ENCODE measurements at places on chromosomes 6 and 20. TPM values are rescaled to one million over a fixed set of nuclear protein-coding genes. Genes with fewer than 3 reads are reported as not detected.

GRCh38 chr20:9476637-9477036 lies 37.8 kb upstream of the LAMP5 start:
- DNase-seq, result no peak

DNA sequence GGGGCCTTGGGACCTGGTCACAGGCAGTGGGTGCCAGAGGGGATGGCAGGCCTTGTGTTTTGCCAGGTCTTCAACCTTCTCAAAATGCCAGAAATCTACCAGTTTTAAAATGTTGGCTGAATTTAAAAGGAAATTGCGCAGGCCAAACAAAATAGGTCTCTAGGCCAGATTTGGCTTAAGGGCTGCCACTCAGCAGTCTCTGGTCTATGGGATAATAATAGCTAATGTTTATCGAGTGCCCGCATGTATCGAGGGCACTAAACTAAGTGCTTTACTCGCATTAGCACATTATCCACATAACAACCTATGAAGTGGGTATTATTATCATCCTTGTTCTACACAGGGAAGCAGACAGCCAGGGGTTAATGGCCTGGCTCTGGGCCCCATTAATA lies 11.0 kb downstream of the E2F3 start:
- no peak for DNase-seq

GRCh38 chr6:13544454-13545186 lies 29.8 kb upstream of the SIRT5 start:
- no peak for DNase-seq

- no peak for DNase-seq
Observed at GRCh38 chr6:40937491-40937890, 101.5 kb downstream of the UNC5CL start.

DNA sequence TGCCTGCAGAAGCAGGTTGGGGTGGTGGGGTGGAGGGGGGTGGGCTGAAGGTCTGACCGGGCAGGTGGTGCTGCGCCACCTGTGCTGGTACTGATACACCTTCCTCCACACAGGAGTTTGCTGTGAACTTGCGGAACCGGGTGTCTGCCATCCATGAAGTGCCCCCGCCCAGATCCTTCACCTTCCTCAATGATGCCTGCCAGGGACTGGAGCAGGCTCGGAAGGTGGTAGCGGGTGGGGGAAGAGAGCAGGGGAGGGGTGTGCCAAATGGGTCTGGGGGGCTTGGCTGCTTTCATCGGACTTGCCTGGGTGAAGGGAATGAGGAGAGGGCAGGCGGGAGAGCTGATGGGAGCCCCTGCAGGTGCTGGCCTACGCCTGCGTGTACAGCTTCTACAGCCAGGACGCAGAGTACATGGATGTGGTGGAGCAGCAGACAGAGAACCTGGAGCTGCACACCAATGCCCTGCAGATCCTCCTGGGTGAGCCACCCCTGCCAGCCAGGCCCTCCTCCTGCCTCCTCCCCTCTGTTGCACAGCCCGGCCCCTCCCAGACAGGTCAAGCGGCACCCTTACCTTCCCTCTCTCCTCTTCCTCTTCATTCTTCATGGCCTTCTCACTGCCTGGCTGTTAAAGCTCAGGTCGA lies 6.7 kb downstream of the DNPH1 start:
- DNase-seq, result no peak

GRCh38 chr6:11542863-11543262 lies 5.3 kb downstream of the TMEM170B start:
- no peak for DNase-seq

- no peak for DNase-seq
Observed at GRCh38 chr20:39880890-39881289, 808.1 kb downstream of the MAFB start.

DNA sequence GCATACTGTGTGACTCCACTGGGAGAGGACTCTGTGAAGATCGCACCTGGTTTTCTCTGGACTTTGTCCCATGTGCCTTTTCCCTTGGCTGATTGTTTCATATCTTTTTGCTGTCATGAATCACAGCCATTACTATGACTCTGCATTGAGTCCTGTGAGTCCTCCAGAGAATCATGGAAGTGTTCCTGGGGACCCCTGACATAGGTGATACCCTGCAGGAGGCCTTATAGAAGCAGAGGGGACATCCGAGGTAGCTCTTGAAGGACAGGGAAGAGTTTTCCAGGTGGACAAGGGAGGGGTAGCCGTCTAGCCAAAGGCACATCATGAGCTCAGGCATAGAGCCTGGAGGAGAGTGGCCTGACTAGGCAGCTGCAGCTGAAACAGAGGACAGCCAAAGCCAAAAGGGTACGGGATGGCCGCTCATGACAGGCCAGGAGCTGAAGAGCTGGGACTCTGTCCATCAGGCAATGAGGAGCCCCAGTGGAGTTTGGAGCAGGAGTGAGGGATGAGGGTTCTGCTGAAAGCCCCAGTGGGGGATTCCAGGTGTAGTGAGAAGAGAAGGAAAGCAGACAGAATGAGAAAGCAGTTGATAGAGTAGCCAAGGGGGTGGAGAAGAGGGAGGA lies 86.6 kb upstream of the TOX2 start:
- DNase-seq, result no peak

DNA sequence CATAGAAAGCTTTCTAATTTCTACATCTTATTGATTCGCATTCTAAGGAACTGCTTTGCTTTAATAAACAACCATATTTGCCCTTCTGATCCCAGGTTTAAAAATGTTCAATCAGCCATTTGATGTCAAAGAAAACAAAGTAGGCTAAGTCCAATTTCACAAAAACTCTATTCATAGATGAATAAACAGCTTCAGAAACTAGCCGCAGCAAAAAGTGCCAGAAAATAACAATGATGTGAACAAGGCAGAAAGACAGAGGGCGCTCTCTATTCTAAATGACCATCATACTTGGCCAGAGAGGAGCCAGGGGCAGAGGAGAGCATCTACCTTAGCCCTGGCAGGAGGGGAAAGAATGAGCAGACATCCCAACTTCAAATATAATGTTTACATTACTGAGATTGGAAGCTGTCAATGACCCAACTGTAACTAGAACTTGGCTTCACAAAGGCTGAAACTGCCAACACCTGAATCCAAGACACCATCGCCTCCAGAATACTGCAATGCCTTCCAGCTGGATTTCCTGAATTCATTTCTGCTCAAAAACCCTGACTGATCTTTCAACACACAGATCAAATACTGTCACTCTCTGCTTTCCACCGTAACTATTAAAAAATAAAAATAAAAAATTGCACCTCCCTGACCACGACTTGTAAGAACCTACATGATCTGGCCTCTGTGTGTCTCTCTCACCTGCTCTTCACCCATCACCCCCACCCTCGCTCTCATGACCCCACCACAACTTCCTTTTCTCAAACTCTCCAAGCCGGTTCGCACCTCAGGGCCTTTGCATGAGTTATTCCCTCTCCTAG lies 9.5 kb downstream of the CNKSR3 start:
- no peak for DNase-seq

TFAP2D gene
- total RNA-seq, result not detected

ENPP4 gene
- total RNA-seq, result 32.2 TPM

CBFA2T2 gene
- total RNA-seq, result 14.8 TPM

SLC22A16 gene
- not detected for total RNA-seq
